ENCODE measurements at places on chromosomes 2 and 18.

DNA sequence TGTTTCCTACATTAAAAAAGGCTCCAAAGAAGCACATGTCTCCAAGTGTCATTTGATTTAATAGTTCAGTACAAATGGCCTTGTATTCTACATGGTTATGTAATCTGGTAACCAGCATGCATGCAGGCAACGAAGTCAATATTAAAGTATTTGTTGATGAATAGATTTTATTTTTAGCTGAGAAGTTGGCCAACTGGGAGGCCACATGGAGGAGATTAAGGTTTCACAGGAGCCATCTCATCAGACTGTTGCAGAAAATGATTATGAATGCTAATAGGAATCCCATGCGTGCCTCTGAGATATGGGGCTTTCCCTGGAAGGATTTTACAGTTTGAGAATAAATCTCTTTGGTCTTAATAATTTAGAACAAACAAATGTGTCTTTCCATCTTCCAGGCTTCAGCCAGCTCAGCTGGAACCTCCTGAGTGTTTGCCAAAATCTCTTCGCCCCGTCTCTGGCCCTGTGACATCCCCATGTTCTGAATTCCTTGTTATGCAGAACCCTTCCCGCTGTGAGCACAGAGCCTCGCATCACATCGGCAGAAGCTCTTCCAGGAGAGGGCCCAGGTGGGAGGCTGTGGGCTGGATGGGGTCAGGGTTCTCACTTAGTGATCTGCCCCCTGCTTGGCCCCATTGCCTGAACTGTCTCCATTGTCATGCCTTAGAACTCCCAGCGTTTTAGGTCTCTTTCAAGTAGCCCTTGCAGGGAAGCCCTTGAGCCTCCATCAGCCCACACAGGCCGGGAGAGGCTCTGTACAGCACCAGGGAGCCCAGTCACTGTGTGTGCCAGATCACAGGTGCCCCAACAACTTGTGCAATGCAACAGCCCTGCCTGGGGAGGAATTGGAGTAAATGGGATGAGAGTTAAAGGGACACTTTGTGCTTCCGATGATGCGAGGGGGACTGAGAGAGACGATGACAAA, 190.5 kb upstream of the TWIST2 start:
- DNase-seq: no peak

GRCh38 chr18:41850781-41851180, 104.3 kb upstream of the PIK3C3 start:
- no peak for DNase-seq

GRCh38 chr18:22279741-22280452, 110.5 kb downstream of the GATA6 start:
- DNase-seq: no peak

- no peak for DNase-seq
Measured at GRCh38 chr18:58288921-58289797, 245.1 kb downstream of the NEDD4L start.

DNA sequence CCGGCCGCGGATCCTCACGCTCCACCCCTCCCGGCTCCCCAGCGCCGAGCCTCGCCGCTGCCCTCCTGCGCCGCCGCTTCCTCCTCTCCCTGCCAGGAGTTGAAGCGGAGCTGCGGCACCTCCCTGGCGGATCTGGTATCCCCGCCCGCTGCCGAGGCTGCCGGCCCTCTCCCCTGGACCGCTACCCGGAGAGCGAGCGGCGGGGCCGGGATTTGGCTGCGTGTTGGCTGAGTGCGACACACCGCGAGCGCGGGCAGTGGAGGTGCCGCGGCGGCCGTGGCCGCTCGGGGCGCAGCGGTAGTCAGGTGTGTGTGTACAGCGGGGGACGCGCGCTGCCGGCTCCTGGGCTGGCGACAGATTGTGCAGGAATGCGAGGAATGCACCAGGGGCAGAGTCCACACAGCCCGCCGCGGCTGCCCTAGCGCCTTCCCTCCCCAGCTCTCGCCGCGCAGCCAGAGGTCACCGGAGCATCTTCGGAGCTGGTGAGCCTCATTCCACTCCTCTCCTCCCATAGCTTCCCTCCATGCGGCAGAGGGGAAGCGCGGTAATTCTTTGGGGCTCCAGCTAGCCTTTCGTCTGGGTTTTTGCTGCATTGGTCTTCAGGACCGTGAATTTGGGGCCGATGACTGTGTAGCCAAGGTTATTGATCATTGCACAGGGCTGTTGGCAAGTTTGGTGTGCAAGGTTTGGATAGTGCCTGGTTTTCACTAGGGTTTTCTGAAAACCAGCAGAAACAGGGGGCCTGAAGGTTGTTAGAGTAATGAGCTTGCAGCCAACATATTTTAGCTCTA, 1.3 kb downstream of the PKP4 start:
- peak; percentile 58 for DNase-seq

GRCh38 chr2:47190188-47190881, 35.2 kb upstream of the STPG4 start:
- DNase-seq: no peak

All from activated naive CD8-positive, alpha-beta T cell treated with anti-CD3 and anti-CD28 coated beads, Interleukin-2, amount 50 U/mL, for 24 hours (primary cell).